ENCODE measurements at places on chromosomes 2 and 18.
A peak's percentile ranks its signal among the peaks of the same experiment; 100 is the strongest.

DNA sequence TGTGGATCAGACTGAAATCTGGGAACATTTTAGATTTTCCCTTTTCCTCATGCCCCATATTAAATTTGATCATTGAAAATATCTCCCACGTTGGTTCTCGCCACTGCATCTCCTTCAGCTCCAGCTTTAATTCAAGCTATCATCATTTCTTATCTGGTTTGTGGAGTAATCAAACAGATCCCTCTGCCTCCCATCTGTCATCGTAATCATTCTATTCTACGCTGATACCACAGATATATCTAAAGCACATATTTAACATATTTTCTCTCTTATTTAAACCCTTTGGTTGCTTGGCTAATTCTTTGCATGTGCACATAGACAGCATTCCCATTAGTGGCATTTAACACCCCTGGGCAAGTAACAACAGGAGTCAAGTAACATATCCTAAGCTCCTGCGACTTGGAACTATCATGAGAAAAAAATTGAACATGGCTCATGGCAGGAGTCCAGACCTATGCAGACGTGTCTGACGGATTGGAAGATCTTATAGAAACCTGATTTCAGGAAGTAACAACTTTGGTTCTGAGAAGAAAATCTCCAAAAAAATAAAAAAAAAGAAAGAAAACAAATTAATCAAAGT lies 158.8 kb upstream of the KYNU start:
- DNase-seq, result no peak

DNA sequence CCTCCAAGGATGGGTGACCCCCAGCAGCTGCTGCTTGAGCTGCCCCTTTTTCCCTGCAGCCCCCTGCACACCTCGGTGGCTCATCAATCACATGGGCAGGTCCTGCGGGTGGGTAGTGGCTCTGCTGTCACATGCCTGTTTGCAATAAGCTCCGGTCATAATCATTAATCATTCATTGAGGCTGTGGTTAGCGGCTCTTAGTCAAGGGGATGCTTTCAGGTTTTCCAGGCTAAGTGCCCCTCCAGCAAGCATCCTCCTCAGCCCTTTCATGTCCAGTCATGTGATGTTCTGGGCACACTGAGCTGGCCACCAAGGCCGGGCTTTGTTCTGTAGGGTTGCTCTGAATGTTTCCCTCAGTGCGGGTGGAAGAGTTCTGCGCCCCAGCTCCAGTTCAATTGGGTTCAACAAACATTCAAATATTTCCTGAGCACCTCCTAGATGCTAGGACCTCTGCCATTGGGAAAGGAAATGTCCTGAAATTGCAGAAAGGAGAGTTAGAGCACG lies 96.4 kb upstream of the LDAH start:
- DNase-seq, result no peak

GRCh38 chr2:36911012-36911411 lies 55.3 kb downstream of the STRN start:
- no peak for DNase-seq

GRCh38 chr2:15169326-15170069 lies 391.6 kb downstream of the NBAS start:
- DNase-seq, result peak; percentile 81

GRCh38 chr18:9516437-9517064 lies 41.2 kb downstream of the RALBP1 start:
- no peak for DNase-seq

- no peak for DNase-seq
Observed at GRCh38 chr2:145710303-145710702, 1190.4 kb upstream of the ZEB2 start.

DNA sequence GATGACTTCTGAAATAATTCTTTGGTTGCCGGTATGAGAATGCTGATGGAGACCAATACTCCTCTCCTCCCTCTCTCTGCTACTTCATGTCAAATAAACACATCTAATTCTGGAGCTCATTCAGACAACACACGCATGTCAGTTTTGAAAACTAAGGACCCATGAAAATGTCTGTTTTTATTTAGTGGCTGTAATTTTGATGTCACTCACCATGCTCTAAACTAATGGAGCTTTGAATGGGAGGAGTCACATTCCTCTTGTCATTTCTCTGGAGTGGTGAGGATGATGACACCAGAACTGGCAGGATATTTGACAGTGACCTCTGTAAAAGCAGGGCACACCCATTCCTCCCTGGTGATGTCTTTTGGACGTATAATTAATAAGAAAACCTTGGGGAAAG lies 163.0 kb downstream of the PHLPP1 start:
- no peak for DNase-seq

- no peak for DNase-seq
Observed at GRCh38 chr18:23689616-23690504, 607 bp downstream of the LAMA3 start.

DNA sequence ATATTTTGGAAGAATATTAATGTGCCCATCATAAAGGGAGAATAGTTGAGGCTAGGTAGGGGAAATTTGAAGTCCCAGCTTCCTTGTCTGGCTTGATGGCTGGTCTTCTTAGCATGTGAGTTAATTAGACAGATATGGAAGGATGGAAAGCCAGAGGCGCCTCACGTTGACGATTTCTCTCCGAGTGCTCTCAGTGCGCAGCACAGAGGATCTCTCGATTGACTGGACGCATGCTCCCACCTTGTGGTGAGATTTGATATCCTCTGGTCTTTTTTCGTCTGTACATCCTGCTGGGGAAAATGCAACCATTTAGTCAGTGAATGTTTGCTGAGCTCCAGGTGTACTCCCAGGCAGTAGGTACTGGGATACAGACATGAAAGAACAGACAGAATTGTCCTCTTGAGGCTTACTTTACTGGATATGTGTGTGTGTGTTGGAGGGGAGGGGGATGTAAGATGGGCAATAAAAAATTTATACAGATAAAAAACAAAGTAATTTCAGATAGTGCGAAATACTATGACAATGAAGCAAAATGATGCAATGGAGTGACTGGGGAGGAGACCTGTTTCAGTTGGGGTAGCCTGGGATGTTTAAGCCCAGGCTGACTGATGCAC lies 66.9 kb upstream of the ZNG1B start:
- peak; percentile 69 for DNase-seq

DNA sequence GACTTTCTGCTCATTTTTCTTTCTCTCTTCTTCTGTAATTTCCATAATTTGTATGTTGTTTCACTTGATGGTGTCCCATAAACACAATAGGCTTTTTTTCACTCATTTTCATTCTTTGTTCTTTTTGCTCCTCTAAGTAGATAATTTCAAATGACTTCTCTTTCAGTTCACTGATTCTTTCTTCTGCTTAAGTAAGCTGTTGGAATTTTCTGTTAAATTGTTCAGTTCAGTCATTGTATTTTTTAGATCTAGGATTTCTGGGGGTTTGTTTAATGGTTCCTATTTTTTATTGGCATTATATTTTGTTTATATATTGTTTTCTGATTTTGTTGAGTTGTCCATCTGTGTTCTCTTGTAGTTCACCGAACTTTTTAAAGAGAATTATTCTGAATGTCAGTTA lies 19.5 kb downstream of the SP140L start:
- no peak for DNase-seq

GRCh38 chr2:240431661-240432424 lies 3.6 kb upstream of the GPC1 start:
- DNase-seq, result no peak

- no peak for DNase-seq
Observed at GRCh38 chr2:35857498-35857897, 498.1 kb upstream of the CRIM1 start.

All from HFF-Myc (cell line).